ENCODE measurements at places on chromosomes 16 and 17. TPM values are rescaled to one million over a fixed set of nuclear protein-coding genes. Genes with fewer than 3 reads are reported as not detected.

The CCDC92B gene
- total RNA-seq: not detected

The KRTAP4-1 gene
- total RNA-seq: not detected

The SCNN1B gene
- total RNA-seq: 0.32 TPM

The KRTAP3-1 gene
- not detected for total RNA-seq

The MT2A gene
- total RNA-seq: 41.6 TPM

The CTRB1 gene
- total RNA-seq: not detected

The FOXJ1 gene
- total RNA-seq: not detected

The VMO1 gene
- not detected for total RNA-seq

The SRCIN1 gene
- total RNA-seq: not detected

The PDILT gene
- not detected for total RNA-seq

The RNF222 gene
- not detected for total RNA-seq

Data from bladder microvascular endothelial cell (primary cell).